Activated CD4-positive, alpha-beta T cell treated with anti-CD3 and anti-CD28 coated beads, Interleukin-2, amount 50 U/mL, for 48 hours (primary cell): ENCODE measurements at places on chromosomes 3 and 15.
A peak's percentile ranks its signal among the peaks of the same experiment; 100 is the strongest.

DNA sequence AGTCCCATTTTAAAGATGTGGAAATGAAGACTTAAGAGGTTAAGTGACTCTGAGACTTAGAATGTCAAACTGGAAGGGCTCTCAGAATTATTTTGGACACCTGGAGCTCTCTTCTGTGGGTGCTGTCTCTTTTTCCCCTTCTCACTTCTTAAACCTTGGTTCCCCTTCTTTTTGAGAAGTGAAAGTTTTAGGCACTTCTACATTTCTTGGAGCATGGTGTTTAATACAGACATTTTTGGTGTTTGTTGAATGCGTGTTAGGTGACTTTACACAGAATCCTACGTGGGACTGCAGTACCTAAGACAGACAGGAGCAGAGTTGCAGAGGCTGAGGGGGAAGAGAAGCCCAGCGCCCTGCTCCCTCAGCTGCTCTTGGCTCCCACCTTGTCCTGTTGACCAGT, 133.3 kb downstream of the MDFIC2 start:
- DNase-seq, result no peak

DNA sequence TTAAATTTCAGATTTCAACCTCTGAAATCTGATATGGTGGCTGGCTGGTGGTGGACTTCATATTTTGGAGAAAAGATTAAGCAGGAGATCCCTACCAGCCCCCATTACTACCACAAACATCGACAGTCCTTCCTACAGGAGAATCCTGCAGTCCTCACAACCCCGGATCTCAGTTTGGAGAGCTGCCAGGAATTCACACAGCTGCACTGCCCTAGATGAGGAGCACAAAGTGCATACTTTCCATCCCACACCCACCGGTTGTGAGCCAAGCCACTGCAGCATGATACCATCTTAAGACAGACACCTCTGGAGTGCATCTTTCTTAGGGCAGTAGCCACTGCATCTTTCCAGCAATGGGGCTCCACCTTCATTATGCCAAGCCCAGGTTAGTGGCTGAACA, 185.5 kb upstream of the GPR149 start:
- no peak for DNase-seq

DNA sequence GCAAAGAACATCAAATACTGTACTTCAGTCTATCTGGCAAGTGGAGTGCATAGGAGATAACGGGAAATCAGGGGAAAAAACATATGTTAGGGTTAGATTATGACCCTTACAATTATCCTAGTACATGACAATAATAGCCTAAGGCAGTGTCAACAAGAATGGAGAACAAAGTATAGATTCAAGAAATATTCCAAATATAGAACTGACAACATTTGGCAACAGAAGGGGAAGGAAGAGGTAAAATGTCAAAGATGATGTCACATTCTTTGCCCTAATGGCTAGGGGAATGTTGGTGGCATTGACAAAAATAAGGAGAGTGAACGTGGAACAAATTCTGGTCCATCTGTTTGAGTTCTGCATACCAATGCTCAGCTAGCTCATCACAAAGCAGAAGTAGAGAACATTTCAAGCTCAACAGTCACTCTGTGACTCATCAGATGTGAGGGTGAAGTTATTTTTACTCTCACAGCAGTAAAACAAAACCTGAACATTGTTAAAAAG, 15.5 kb upstream of the ATP8B4 start:
- DNase-seq, result no peak

DNA sequence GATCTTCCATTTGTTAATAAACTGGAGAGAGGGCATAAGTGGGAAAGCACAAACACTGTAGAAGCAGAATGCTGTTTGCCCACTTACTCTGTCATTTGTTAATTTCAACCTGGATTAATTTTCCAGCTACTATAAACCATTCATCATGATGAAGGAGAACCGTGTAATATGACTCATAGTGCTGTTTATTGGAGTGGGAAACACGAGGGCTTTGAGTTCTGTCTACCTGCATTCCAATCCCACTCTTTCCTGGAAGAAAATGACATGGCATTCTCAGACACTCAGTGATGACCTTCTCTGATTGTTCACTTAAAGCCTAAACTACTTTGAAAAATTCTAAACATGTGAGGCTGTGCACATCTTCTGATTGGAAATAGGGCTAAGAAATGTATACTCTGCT, 826.7 kb downstream of the AGBL1 start:
- DNase-seq, result no peak

DNA sequence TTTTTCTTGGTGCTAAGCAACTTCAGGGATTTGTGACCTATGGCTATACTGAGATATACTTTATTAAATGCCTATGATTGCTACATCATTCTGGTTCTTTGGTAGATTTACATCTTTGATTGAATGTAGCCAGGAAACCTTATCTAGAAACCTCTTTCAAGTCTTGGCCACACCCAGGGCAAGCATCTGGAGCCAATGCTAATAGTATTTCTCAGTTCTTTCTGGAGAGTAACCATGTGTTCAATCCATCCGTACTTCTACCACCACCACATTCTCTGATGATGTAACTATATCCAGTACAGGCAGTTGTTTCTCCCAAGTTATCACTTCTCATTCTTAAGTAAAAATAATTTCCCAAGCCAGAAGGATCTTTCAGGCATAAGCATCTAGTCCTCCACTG, 69.0 kb downstream of the NME9 start:
- no peak for DNase-seq

DNA sequence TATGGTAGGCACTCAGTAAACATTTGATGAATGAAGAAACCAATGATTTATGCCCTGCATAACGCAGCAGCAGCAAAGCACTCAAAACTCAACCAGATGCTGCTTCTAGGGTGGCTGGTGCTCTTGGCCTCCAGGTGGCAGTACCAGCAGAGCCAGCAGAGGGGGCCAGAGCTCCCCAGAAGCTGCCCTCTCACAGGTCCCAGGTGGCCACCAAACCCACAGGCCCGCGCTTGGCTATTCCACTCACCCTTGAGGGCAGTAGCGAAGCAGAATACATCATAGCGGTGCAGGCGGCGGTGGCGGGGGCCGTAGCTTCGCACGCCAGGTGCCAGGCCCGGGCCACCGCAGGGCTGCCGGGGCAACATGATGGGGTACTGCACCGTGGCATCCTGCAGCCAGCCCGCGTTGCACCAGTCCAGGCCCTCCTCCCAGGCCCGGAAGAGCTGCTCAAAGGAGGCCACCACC, 16.6 kb downstream of the HAPLN3 start:
- DNase-seq, result peak; percentile 49

DNA sequence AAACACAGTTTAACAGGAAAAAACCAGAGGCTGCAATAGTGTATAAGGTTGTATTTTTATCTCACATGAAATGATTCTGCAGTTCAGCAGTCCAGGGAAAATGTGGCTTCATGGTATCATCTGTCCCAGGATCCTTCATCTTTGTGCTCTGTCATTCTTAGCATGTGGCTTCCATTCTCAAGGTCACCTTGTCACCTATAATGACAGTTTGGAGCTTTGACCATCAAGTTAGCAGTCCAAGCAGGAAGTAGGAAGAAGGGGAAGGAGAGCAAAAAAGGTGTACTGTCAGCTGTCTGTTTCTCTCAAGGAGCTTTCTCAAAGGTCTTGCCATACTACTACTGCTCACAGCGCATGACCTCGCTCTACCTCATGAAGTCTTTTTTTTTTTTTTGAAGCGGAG, 58.6 kb upstream of the CRTC3 start:
- no peak for DNase-seq

DNA sequence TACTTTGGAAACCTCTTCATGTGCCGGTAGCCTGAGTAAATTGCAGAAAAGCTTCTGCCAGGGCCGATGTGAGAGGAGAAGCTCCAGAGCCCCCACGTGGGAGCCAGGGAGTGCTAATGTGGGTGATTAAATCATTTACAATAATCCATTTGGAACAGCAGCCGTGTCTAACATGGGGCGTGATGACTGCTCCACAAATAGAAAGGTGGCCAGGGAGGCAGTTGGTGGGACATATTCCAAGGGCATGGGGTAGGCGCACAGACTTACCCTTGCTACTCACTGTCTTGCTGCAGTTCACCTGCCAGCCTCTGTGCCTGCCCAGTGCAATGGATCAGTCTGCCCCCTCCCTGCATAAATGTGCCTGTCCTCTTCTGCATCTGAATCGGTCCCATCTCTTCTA, 39.3 kb upstream of the INSYN1 start:
- DNase-seq, result no peak

DNA sequence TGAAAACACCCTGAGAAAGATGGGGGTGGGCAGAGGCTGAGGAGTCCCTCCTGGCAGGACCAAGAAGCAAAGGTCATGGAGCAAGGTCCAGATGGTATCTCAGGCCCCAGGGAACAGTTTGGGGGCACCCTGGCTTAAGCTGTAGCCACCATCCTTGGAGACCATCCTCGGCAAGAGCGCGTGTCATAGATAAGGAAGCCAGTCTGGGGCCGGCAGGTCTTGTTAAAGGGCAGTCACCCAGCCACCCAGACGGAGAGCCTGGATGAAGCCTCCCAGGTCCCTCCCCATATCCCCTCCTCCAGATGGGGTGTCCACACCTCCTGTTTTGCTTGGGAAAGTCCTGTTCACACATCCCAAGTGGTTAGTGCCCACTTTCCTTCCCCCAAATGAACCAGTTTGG, 191.1 kb downstream of the KLF13 start:
- DNase-seq, result no peak

DNA sequence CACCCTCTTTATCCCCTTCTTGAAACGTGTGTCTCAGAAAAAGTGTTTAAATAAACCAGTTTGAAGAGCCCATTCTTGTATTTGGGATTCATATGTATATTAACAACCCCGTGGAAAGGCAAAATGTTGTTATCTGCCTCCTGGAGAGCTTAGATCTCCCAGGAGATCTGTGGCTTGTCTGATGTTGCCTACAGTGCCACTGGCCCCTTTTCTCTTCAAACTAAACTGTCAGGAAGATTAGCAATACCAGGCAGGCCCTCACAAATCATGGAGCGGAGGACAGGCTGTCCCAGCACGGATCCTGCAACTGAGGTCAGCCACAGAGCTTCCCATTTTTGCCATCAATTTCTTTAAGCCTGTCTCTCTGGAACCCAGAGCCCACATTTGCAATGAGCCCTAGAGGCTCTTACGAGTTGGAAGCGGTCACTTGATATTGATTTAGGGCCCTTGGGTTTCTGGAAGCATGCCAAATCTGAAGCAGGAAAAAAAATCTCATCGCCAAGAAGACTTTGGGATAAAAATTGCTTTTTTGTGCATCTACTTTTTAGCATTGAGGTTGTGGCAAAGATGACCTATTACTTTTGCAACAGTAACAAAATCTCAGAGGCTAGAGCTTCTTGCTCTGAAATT, 234.1 kb downstream of the OPA1 start:
- no peak for DNase-seq

DNA sequence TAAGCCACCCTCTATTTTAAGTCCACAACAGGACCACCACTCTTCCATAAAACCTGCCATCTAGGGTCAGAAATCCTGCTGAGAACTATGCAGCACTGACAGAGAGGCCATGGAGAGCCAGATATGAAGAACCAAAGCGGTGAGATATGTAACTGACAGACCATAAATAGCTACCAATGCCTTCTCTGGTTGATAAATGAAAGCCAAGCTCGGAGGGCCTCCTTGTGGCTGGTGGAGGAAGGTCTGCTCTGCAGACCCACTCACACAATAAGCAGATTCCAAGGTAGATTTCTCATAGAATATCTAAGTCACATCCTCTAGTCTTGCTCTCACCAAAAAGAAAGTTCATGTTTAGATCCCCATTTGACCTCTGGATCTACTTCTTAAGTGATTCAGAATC, 38.9 kb downstream of the RYK start:
- peak; percentile 18 for DNase-seq

GRCh38 chr3:97235611-97236315, 421.4 kb downstream of the EPHA6 start:
- no peak for DNase-seq

DNA sequence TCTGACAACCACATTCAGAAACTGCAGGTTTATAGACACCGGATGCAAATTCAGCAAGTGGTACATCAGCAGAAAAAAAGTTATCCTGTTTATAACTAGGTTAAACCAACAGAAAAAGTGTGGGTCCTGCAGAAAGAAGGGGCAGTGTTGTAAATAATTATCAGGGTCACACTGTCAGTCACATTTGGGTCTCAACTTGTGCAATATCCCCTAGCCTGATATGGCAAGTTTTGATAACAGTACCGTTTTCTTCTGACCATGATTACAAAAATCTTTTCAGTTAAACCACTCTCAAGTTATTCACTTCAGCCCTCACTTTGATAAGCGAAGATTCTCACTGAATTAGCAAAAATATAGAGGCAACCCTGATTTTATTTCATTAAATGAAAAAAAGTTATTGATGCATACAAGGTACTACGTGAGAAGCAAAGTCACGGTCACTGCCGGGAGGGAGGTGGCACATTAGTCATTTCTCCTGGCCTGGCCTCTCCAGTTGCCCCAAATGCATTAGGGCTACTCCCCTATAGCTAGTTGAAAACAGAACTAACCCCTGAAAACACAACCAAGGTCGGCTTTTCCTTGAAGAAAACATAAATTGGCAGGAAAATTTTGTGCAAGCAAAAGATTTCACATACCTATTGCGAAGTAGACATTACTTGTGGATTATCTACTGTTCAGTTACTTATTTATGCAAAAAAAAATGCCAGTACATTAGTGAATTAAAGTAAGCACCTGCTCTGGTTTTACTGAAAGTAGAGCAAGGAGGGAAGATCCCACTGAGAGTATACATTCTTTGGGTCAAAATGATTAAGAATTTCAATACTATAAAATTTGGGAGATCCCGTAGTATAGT, 28.6 kb downstream of the IL5RA start:
- DNase-seq, result no peak

DNA sequence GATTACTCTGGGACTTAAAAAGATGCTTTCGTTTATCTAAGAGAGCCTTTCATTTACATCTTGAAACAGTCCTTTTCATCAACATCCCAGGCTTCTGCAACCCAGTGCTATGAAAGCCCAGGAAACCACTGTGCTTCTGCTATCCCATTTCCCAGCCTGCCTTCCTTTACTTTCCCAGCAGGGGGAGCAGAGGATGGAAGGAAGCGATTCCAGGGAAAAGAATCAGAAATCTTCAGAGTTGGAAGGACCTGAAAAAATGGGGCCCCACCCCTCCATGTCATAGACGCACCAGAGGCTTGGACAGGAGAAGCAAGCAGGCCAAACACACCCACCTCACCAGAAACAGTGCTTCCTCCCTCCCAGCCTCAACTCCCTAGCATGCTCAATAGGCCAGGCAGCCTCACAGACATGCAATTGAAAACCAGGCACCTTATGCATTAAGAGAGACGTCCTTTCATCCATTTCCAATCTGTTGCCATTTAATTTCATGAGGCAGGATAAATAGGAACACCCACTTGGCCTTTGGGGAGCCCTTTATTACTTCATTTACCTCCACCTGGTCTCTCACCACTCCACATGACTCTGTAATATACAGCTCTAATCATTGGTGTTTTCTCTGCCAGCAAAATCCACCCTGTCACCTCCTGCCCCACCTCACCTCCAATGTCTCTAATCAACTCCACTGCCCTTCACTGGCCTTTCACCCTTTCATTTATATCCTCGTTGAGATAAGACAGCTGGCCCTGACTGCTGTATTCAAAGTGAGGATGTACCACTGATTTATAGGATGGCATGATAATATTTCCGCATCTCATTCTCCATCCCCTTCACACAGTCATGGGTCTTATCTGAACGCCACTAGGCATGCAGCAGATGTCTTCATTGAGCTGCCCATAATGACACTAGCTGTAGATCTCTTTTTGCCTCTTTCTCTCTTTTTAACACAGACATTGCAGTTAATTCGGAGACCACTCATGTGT, 583.9 kb downstream of the NTRK3 start:
- DNase-seq, result no peak

GRCh38 chr15:58463815-58464650, 32.2 kb downstream of the LIPC start:
- DNase-seq, result no peak
